Upper lobe of right lung (tissue), 1 donor: ENCODE measurements at places on chromosomes 1 and 21. TPM values are rescaled to one million over a fixed set of nuclear protein-coding genes. Genes with fewer than 3 reads are reported as not detected.

DNA sequence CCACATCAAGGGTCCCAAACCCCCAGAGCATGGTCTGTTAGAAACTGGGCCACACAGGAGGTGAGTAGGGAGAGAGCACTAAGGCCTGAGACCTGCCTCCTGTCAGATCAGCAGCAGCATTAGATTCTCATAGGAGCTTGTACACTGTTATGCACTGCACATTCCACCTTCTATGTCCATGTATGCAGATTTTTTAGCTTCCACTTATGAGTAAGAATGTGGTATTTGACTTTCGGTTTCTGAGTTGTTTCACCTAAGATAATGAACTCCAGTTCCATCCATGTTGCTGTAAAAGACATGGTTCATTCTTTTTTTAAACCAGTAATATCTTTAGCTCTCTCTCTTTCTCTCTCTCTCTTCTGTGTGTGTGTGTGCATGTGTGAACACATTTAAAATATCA lies 663 bp upstream of the GBP6 start:
- no peak for DNase-seq
- H3K4me1 ChIP-seq, result peaks cover under 1% of the 10 kb centered on the region
- H3K4me3 ChIP-seq, result no peak overlapping the region
- H3K27ac ChIP-seq, result no peak overlapping the region
- H3K27me3 ChIP-seq, result no peaks in the 10 kb centered on the region
- H3K36me3 ChIP-seq, result no peaks in the 10 kb centered on the region

- H3K4me1 ChIP-seq, result peaks cover 62% of the 10 kb centered on the region
- no peak for DNase-seq
- H3K27ac ChIP-seq, result peak overlapping the region; percentile 76
These were observed 7.3 kb downstream of the RHOC start for GRCh38 chr1:112699425-112700144.

DNA sequence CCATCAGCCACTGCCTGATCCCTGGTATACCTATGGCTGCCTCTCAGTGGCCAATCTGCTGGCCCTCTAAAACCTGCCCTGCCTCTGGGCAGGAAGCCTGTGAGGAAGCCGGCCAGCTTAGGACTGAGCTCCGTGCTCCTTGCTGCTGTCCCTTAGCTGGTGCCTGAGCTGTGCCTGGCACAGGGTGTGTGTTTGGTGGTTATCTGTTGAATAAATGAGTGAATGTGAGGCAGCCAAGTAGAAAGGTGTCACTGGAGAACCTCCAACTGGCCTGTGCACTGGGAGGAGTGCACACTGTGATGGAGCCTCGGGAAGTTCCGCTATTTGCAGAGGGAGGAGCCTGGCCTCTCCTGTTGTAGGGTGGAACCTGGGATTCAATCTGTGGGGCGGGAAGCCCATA lies 63.4 kb upstream of the STUM start:
- no peak for DNase-seq
- no peaks in the 10 kb centered on the region for H3K27me3 ChIP-seq
- no peak overlapping the region for H3K27ac ChIP-seq
- H3K4me3 ChIP-seq, result no peak overlapping the region
- H3K4me1 ChIP-seq, result no peaks in the 10 kb centered on the region
- no peaks in the 10 kb centered on the region for H3K36me3 ChIP-seq

DNA sequence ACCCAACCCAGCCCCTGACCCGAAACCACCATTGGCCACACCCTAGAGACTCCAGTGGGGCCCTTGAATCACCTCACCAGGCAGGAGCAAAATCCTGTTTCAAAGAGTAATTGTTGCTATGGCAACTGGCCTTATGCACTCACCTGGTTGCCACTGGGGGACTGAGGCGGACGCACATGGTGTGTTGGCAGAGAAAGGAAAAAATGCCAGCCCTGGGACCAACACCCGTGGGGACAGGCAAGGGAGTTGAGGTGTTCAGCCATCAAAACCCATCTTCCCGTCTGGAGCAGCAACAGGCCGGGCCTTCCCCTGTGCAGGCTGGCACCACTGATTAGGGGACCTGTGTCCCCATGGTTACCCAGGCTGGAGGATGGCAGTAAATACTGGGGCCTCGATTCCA lies 395.8 kb upstream of the VAMP3 start:
- no peaks in the 10 kb centered on the region for H3K27me3 ChIP-seq
- no peak overlapping the region for H3K27ac ChIP-seq
- H3K4me3 ChIP-seq, result no peak overlapping the region
- DNase-seq, result peak; percentile 23

The PWP2 gene
- total RNA-seq, result 9.9 TPM

The GLIS1 gene
- total RNA-seq, result 0.14 TPM
